Mesenchymal stem cell (in vitro differentiated cells and primary cell): ENCODE measurements at places on chromosomes 2 and 18.

DNA sequence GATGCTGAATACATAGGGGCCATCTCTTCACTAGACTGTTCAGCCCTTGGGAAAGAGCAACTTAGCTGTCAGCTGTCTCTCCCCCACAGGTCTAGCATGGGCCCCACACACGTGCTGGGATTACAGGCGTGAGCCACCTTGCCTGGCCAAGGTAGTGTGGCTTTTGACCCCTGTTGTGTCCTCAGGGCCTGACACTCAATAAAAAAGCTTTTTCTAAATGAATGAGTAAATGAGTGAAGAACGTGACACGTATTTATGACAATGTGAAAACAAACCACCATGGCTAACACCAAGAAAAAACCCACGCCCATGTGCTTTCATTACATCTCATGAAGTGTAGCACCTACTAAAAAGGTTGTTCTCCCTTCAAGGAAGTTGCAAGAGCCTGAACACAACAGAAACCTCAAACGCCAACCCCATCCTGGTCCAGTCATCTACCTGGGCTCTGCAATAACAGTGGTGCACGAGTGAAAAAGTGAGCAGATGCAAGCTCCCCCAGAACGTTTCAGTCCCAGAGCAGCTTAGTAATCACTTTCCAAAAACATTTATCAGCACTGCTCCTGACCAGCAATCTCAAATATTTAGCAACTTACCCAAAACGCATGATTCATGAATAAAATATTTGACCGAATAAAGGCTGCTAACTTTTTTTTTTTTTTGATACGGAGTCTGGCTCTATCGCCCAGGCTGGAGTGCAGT is 3.4 kb downstream of the WDFY1 start:
- H3K27me3 ChIP-seq, result no peaks in the 10 kb centered on the region
- H3K36me3 ChIP-seq, result peaks cover 2% of the 10 kb centered on the region
- peaks cover 8% of the 10 kb centered on the region for H3K4me1 ChIP-seq
- H3K27ac ChIP-seq, result peak overlapping the region; percentile 69
- peak; percentile 45 for DNase-seq

DNA sequence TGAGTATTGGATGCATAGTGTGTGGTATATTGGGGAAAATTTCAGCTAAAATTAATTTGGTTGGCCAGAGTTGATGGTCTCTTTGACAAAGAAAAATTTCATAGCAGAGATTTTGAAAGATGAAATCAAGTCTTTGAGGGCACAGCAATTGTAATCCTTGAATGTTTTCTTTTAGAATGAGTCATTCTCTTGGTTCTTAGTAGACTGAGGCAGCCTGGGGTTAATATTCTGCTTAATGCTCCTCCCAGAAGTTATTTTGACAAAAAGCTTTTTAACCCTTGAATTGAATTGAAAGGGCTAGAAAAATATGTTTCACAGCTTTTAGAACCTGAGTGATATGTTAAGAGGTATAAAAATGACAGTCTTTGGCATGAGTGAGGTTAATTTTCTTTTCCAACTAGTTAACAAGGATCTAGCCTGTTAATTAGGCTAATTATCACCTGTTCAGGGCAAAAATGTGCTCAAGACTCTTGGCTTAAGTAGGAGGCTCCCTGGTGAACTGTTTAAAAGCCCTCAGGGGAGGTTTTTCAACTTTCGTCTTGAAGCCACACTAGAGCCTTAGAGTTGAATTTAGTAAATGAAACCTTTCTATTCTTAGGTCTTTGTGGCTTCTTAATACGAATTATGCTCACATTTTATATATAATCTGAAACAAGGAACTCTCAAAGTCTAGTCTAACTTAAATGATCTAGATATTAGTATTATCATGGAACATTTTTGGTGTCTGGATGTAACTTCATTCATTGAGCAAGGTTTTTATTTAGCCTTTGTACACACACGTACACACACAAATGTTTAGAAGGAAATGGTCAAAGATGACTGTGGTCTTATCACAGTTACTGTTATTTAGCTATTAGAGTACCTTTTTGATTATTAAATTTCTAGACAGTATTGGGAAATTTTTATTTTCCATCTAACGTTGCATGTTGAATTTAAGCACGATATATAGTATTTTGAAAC is 272.5 kb downstream of the ZNF407 start:
- H3K4me3 ChIP-seq, result no peak overlapping the region
- no peaks in the 10 kb centered on the region for H3K36me3 ChIP-seq
- H3K4me1 ChIP-seq, result peaks cover 3% of the 10 kb centered on the region
- H3K27me3 ChIP-seq, result no peaks in the 10 kb centered on the region
- no peak for DNase-seq

DNA sequence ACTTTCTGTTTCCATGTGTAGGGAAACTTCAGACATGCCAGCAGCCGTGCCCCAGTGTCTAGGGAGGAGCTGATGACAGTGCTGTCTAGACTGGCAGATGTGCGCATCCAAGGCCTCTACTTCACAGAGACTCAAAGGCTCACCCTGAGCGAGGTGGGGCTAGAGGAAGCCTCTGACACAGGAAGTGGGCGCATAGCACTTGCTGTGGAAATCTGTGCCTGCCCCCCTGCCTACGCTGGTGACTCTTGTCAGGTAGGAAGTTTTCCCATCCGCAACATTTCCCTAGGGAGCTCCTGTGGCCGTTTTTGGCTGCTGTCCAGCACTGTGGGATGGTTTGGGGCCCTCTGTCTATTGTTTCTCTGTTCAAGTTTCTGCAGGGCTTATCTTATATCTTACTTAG is 143.1 kb upstream of the TTC39C start:
- no peak overlapping the region for H3K27ac ChIP-seq
- H3K27me3 ChIP-seq, result no peaks in the 10 kb centered on the region
- DNase-seq, result peak; percentile 15
- H3K36me3 ChIP-seq, result peaks cover 5% of the 10 kb centered on the region

DNA sequence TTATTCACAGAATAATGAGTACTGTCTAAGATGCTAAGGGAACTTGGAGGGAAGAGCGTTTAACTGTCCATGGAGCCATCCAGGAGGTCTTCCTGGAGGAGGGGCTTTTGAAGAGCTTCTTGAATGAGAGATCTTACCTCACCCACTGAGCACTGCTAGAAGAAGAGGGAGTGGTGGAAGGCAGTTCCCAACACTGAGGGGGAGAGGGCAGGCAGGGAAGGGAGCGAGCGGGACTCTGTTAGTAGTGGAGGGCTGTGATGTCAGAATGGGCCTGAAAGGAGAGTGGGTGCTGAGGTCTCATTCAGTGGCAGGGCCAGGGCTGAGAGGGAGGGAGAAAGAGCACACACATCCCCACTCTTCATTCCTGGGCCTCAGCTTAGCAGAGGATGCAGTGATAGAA is 65.0 kb downstream of the NCK2 start:
- H3K4me3 ChIP-seq, result no peak overlapping the region
- peaks cover 7% of the 10 kb centered on the region for H3K4me1 ChIP-seq
- no peak for DNase-seq

DNA sequence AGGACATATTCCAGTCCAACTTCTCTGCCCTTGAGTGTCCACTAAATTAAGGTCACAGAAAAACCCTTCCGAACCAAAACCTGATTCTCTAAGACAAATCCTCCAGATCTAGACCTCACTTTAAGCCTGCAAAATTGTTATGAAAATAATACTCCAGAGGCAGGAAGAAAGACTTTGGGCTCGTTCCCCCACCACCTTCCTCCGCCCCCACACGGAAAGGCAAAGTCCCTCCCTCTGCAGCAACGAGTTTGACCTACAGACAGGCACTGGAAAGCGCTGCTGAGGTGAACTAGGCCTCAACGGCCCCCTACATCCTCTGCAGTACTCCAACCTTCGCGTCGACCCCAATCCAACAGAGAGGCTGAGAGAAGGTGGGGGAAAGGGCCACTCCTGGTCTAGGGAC is 808 bp downstream of the ATP5MC3 start:
- peaks cover 3% of the 10 kb centered on the region for H3K4me1 ChIP-seq
- H3K4me3 ChIP-seq, result peak overlapping the region; percentile 94
- H3K27me3 ChIP-seq, result no peaks in the 10 kb centered on the region
- peak overlapping the region; percentile 72 for H3K27ac ChIP-seq
- peaks cover 7% of the 10 kb centered on the region for H3K36me3 ChIP-seq

DNA sequence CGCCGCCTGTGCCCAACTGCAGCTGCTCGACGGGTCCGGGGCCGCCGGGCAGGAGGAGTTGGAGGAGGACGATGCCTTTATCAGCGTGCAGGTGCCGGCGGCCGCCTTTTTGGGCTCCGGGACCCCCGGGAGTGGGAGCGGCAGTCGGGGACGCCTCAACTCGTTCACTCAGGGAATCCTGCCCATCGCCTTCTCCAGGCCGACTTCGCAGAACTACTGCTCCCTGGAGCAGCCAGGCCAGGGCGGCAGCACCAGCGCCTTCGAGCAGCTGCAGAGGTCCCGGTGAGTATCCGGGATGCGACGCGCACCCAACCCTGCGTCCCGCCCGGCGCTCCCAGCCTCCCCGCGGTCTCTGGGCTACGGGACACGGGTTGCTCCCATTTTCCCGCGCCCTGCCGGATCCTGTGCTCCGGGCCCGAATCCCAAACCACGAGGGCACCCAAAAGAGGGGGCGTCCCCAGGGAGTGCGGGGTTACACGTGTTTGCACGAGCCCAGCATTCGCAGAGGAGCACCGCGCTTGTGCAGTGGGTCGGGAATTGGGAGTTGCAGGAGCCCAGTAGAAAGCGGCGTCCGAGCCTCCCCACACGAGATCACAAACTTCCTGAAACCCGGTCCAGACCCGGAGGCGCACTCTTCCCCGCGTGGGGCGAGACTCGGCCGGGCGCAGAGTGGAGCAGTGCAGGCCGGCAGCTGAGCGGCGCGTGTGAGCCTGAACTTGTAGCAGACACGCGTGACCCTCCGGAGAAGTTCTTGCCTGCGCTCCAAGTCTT is 1.2 kb downstream of the CABLES1 start:
- peaks cover 24% of the 10 kb centered on the region for H3K4me1 ChIP-seq
- no peaks in the 10 kb centered on the region for H3K27me3 ChIP-seq
- H3K27ac ChIP-seq, result no peak overlapping the region
- no peaks in the 10 kb centered on the region for H3K36me3 ChIP-seq
- peak overlapping the region; percentile 79 for H3K4me3 ChIP-seq

GRCh38 chr2:80887841-80888378 is 583.4 kb upstream of the LRRTM1 start:
- no peak overlapping the region for H3K27ac ChIP-seq
- no peaks in the 10 kb centered on the region for H3K4me1 ChIP-seq
- no peaks in the 10 kb centered on the region for H3K36me3 ChIP-seq
- no peak overlapping the region for H3K4me3 ChIP-seq
- peak; percentile 21 for DNase-seq
- no peaks in the 10 kb centered on the region for H3K27me3 ChIP-seq

GRCh38 chr2:67919490-67919889 is 143.3 kb downstream of the C1D start:
- no peak overlapping the region for H3K4me3 ChIP-seq
- no peaks in the 10 kb centered on the region for H3K36me3 ChIP-seq
- DNase-seq, result no peak
- H3K4me1 ChIP-seq, result peaks cover 4% of the 10 kb centered on the region
- no peaks in the 10 kb centered on the region for H3K27me3 ChIP-seq
- no peak overlapping the region for H3K27ac ChIP-seq

DNA sequence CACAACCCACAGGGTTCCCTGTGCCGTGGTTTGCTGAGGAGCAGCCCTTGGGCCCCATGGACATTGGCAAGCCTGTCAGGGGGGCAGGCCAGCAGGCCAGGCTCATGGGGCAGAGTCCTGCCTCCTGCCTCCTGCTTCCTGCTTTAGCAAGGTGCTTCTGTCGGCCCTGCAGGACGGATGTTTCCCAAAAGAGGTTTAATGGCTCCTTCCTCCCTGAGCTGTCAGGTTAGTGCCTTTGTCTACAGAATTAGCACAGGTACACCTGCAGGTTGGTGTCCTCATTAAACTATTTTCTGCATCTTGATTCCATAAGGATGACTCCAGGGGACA is 152.3 kb downstream of the TTC32 start:
- DNase-seq, result no peak
- peaks cover 3% of the 10 kb centered on the region for H3K4me1 ChIP-seq
- H3K4me3 ChIP-seq, result no peak overlapping the region
- no peaks in the 10 kb centered on the region for H3K36me3 ChIP-seq
- no peak overlapping the region for H3K27ac ChIP-seq

DNA sequence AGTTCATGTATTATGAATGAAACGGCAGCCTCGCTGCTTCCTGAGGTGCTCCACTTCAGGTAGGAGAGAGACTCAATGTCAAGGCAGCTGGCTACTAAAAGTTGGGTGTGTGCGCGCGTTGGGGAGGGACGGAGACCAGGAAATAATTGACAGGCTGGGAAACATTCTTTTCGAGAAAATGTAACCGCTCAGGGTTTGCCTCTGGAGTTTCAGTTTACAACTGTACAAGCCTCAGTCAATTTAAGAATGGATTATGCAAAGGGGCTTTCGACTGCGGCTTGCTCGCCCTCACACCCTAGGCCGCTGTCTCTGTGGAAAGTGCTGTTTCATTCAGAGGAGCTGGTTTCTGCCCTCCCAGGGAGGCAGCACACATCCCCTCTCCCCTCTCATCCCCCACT is 4.4 kb upstream of the SPRED2 start:
- peak overlapping the region; percentile 69 for H3K4me3 ChIP-seq
- no peak for DNase-seq
- no peaks in the 10 kb centered on the region for H3K36me3 ChIP-seq

GRCh38 chr2:174025271-174026121 is 60.3 kb upstream of the SP3 start:
- peak overlapping the region; percentile 52 for H3K4me3 ChIP-seq
- no peaks in the 10 kb centered on the region for H3K27me3 ChIP-seq
- no peaks in the 10 kb centered on the region for H3K36me3 ChIP-seq
- DNase-seq, result peak; percentile 98
- no peak overlapping the region for H3K27ac ChIP-seq

- H3K27ac ChIP-seq, result no peak overlapping the region
- H3K4me1 ChIP-seq, result no peaks in the 10 kb centered on the region
- H3K36me3 ChIP-seq, result no peaks in the 10 kb centered on the region
- no peak overlapping the region for H3K4me3 ChIP-seq
Observed at GRCh38 chr2:8216397-8216796, 465.5 kb upstream of the ID2 start.

GRCh38 chr2:42238644-42239288 is 69.6 kb downstream of the EML4 start:
- no peaks in the 10 kb centered on the region for H3K36me3 ChIP-seq
- no peak overlapping the region for H3K4me3 ChIP-seq
